ENCODE measurements at places on chromosomes 1 and 21. TPM values are rescaled to one million over a fixed set of nuclear protein-coding genes. Genes with fewer than 3 reads are reported as not detected.

TFF2 gene
- total RNA-seq, result not detected

HSD11B1 gene
- total RNA-seq, result 33.3 TPM

PAX7 gene
- total RNA-seq, result not detected

PLA2G2F gene
- total RNA-seq, result not detected

IFI44L gene
- total RNA-seq, result 17.7 TPM

ZNF124 gene
- total RNA-seq, result 33.4 TPM

KCNT2 gene
- 8.0 TPM for total RNA-seq

PIGR gene
- not detected for total RNA-seq

LCE1B gene
- total RNA-seq, result not detected

PHLDA3 gene
- total RNA-seq, result 164 TPM

CFHR3 gene
- not detected for total RNA-seq

KRTAP19-3 gene
- not detected for total RNA-seq

KCNE2 gene
- not detected for total RNA-seq

C1orf167 gene
- 0.36 TPM for total RNA-seq

NPHP4 gene
- 9.6 TPM for total RNA-seq

LPAR3 gene
- 3.6 TPM for total RNA-seq

PGBD5 gene
- not detected for total RNA-seq

UTS2 gene
- total RNA-seq, result not detected

MACO1 gene
- 17.3 TPM for total RNA-seq

SLC44A3 gene
- 1.6 TPM for total RNA-seq

SELL gene
- 0.27 TPM for total RNA-seq

SSR2 gene
- total RNA-seq, result 472 TPM

FCAMR gene
- total RNA-seq, result not detected

KCNN3 gene
- total RNA-seq, result 0.09 TPM

OR2W3 gene
- not detected for total RNA-seq

TAS1R1 gene
- not detected for total RNA-seq

CRABP2 gene
- total RNA-seq, result 62.7 TPM

Measured in fibroblast of the aortic adventitia (primary cell).